Epithelial cell of proximal tubule (primary cell): ENCODE measurements at places on chromosomes 6 and 20.

DNA sequence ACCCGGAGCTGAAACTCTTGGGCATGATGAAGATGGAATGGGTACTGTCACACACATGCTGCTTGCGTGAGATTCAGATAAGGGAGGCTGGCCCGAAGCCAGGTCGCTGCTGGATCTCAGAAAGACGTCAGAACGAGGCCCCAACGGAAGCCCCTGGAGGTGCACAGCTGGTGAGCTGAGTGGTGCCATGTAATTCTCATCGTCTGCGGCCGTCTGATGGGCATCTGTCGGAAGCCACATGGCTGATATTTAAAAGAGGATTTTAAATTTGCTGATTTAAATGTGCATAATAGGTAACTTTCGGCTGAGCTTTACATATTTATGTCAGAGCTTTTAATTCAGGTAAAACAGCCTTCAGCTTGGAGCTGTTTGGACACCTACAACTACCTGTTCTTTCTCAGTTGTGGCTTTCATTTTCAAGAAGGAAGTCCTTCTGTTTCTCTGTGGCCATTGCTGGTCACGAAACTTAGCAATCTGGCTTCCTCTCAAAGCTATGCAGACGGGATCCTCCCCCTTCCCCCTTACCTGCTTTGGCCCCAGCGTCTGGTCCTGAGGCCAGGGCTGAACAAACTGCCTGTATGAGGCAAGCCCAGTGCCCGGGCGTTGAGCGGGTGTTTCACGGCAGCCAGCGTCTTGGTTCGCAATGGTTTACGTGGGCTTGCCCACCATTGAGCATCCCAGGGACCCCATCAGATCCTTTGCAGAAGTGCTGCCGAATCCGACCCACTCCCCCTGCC, 9.2 kb downstream of the SLCO4A1 start:
- no peak for DNase-seq

DNA sequence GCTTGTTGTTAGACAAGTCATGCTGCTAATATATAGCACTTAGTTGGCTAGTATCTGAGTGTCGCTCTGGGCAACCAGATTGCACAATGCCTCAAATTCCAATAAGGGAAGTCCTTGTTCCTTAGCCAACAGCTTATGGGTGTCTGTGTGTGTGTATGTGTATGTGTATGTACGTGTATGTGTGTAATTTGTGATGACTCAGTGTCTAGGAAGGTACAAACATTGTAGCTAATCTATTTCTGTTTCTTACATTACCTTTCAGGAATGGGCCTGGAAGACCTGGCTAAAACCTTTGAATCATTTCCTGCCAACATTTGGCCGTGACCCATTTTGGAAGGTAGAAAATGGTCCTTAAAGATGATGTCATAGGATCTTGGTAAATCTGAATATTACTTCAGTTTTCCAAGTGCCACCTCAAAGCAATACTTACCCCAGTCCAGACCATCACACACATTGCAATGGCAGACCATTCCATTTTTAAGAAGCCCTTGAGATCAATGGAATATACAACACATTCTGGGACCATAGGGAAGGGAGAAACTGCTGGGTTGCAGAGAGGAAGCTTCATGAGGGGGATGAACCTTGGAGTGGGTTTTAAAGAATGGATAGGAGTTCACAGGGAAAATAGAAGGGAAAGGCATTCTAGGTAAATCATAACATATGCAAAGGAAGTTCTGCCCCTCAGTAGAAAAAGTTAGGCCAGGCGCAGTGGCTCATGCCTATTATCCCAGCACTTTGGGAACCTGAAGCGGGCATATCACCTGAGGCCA, 25.1 kb downstream of the NEDD9 start:
- DNase-seq: peak; percentile 99

GRCh38 chr6:81105998-81106397, 646.5 kb downstream of the TENT5A start:
- DNase-seq: no peak

- DNase-seq: no peak
Observed at GRCh38 chr6:16415677-16416076, 177.3 kb downstream of the GMPR start.

- DNase-seq: no peak
Observed at GRCh38 chr6:41783106-41783780, 2.7 kb downstream of the PRICKLE4 start.
